ENCODE measurements at places on chromosomes 12 and 14.

- DNase-seq, result no peak
Observed at GRCh38 chr12:26770239-26771070, 62.5 kb downstream of the ITPR2 start.

GRCh38 chr12:47636908-47637780 lies 68.7 kb downstream of the RPAP3 start:
- DNase-seq, result no peak

DNA sequence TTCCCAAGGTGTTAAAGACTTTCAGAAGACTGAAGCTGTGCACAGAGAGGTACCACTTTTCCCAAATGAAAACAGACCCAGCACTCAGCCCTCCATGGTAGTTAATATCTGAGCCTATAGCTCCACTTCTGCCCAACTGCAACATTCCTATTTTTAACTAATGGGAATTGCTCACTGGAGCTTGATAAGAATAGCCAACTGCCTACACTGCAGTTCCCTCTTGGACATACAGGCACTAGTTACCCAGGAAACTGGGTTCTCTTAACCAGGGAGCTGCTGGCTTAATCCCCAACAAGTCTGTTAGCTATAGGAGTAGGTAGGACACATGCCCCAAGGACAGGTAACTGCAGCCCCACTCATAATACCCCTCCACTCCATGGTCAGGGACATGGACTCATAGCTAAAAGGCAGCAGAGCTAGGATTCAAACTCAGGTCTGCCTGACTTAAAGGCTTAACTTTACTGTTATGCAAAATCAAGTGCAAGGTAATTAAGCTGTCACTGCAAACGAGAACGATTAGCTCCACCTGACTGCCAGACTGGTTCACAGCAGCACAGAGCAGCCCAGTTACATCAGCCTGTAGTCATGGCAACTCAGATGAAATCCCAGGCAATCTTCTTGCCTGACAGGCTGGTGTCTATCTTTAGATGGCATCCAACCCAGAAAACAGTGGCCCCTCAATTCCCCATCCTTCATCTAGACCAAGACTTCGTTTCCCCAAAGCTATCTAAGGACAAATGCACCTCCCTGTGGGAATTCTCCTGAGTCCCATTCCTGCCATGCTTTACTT lies 77.1 kb upstream of the ACTN1 start:
- no peak for DNase-seq

- DNase-seq, result no peak
Observed at GRCh38 chr12:41051954-41052353, 136.2 kb upstream of the PDZRN4 start.

DNA sequence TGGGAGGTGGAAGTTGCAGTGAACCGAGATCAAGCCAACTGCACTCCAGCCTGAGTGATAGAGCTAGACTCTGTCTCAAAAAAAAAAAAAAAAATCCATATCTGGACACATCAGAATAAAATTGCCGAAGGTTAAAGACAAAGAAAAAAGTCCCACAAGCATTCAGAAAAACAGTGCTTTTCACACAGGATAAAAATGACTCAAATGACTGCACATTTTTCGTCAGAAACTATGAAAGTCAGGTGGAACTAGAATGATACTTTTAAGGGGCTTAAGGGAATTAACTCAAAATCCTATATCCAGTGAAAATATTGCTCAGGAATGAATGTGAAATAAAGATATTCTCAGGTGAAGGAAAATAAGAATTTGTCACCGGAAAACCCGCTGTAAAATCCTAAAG lies 12.9 kb downstream of the COPS7A start:
- DNase-seq, result no peak

DNA sequence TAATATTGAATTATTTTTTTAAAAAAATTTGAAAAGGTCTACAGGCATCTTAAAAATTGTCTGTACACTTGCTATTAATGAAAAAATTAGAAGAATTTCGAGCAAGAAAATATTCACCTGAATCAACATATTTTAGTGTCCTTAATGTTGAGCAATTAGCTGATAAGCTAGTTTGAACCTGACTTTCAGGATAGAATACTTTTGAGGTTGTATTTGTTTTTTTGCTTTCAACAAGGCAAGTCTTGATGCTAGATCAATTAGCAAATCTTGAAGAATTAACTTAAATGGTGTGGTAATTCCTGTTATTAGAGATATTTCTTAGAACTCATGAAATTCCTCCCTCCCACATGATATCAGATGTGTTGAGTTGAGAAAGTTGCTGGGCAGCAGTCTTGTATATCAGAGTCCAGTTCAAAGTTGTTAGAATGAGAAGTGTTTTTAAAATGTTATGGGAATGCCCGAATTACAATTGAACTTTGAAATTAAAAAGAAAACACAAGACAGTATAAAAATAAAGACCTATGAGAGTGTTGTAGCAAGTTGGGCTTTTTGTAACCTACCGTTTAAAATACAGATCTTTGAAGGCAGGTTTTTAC lies 119.2 kb downstream of the TRMT5 start:
- DNase-seq, result no peak

DNA sequence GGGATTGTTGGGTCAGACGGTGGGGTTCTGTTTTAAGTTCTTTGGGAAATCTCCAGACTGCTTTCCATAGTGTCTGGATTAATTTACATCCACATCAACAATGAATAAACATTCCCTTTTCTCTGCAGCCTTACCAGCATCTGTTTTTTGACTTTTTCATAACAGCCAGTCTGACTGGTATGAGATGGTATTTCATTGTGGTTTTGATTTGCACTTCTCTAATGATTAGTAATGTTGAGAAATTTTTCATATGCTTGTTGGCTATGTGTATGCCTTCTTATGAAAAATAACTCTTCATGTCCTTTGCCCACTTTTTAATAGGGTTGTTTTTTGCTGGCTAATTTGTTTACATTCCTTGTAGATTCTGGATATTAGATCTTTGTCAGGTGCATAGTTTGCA lies 140.8 kb upstream of the CNTN1 start:
- DNase-seq, result no peak

DNA sequence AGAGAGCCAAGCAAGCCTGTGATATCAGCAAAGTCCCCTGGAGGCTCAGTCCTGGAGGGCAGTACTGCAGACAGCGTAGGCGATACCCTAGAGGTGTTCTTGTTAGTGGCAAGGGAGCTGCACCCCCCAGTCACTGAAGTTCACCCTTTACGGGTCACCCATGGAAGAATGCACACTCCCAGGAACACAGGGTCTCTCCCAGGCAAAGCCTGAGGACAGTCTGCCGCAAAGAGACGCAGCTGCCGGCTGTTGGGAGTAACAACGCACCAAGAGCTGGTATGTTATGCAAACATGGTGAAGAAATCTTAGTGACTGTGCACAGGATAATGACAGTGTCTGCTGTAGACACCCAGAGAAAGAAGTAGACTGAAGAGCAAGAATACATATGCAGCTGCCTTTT lies 43.5 kb upstream of the NOS1 start:
- DNase-seq, result no peak

GRCh38 chr14:71960494-71961353 lies 28.5 kb downstream of the RGS6 start:
- DNase-seq, result no peak

GRCh38 chr14:32226056-32226455 lies 23.0 kb upstream of the RNU6-8 start:
- DNase-seq, result no peak

- no peak for DNase-seq
Observed at GRCh38 chr12:99131751-99132199, 486.7 kb downstream of the APAF1 start.

DNA sequence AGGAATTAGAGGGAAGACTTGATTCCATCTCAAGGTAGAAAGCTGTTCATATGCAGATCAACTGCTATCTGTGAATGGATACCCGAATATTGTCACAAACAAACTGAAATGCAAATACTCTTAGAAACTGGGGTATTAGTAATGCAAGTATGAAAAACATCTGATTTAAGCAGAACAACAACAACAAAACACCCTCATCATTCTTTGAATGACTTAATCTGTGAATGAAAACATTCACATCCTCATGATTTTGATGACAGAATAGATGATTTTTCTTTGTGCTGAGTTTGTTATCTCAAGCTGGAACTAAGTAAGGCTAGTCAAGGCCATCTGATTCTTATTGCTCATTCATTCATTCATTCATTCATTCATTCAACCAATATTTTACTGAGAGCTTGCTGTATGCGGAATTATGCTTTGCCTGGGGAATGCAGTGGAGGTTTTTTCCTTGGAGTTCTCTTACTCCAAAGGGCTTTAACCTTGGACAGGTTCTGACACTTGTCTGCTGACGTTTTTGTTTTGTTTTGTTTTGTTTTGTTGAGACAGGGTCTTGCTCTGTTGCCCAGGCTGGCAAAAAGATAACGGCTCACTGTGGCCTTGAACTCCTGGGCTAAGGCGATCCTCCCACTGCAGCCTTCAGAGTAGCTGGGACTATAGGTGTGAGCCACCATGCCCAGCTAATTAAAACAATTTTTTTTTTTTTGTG lies 23.3 kb downstream of the OR10G3 start:
- DNase-seq, result no peak

- no peak for DNase-seq
Observed at GRCh38 chr14:95662376-95663186, 23.6 kb upstream of the TCL1B start.

GRCh38 chr12:45273717-45274271 lies 57.9 kb downstream of the ANO6 start:
- DNase-seq, result no peak

GRCh38 chr14:68322940-68323620 lies 469.8 kb downstream of the ZFP36L1 start:
- DNase-seq, result no peak

GRCh38 chr12:49232940-49233841 lies 31.7 kb upstream of the TUBA1C start:
- DNase-seq, result no peak

All from stimulated activated CD8-positive, alpha-beta memory T cell treated with anti-CD3 and anti-CD28 coated beads, Interleukin-15, amount 100 ng/mL, for 4 hours (primary cell).